ENCODE measurements at places on chromosomes 6 and 20. TPM values are rescaled to one million over a fixed set of nuclear protein-coding genes. Genes with fewer than 3 reads are reported as not detected.

ACTL10 gene
- 1.5 TPM for total RNA-seq

FLRT3 gene
- total RNA-seq = 2.1 TPM

VAPB gene
- total RNA-seq = 12.9 TPM

ME1 gene
- 14.3 TPM for total RNA-seq

KCNS1 gene
- 6.2 TPM for total RNA-seq

FILIP1 gene
- total RNA-seq = 0.13 TPM

Measured in mesangial cell (primary cell).